Retina (tissue), 1 donor: ENCODE measurements at places on chromosomes 1 and 21.

DNA sequence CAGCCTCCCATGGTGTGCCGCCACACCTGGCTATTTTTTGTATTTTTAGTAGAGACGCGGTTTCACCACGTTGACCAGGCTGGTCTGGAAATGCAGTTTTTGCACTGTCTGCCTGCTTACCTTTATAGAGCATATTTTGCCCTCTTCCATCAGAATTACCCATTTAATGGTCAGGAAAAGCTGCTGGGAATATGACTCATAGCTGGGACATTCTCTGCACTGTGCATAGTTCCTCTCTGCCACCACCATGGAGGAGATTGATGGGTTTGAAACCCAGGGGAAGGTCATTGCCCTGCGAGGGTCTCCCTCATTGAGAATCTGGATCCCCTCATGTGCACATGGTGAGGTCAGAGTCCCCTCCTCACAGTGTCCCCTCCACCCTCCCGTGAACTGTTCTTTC lies 32.1 kb downstream of the MX1 start:
- DNase-seq = no peak

GRCh38 chr1:65064981-65065380 lies 83.0 kb upstream of the AK4 start:
- DNase-seq = no peak

GRCh38 chr1:228013131-228013934 lies 6.5 kb downstream of the WNT3A start:
- no peak for DNase-seq

DNA sequence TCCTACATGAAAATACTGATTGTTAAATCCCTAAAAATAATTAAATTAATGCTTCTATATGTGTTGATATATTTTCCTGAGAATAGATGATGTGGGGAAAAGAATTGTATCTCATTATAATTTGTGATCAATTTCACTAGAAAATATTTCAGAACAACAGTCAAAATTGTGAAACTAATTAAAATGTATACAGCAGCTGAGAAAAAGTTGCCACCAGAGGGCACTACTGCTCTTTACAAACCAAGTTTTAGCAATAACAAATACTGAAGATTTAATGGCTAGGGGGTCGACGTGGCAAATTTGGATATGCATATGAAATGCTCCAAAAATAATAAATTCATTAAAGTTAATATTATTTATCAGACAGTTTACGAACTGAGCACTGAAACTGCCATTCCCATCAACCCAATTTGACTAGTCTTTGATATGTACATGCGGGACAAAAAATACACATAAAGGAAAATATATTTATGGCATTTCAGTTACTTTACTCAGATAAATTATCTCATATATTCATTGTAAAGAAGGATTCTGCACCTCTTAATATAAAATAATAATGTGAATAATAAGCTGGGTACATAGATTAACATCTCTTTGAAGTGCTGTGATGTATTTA lies 96.3 kb upstream of the TMPRSS15 start:
- DNase-seq = no peak

- peak; percentile 9 for DNase-seq
Observed at GRCh38 chr1:171743081-171743870, 1.4 kb upstream of the VAMP4 start.

DNA sequence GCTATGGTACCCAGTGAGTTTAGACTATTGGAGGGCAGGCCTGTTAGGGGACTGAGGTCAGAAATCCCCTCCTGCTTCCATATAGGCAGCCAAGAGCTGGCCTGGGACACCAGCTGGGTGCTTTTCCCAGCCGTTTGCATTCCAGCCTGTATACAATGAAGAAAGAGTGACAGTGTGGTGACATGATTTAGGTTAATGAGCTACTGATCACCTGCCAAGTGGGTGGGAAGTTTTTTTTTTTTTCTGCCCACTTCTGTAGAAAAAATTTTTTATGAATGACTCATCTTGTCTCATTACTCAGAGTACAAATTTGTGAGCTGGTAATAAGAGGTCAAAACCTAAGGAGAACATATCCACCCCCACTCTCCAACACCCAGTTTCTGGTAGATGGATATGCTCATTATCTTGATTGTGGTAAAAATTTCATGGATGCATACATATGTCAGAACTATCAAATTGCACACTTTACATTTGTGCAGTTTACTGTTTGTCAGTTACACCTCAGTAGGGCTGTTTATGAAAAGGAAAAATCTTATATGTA lies 16.4 kb upstream of the CGN start:
- DNase-seq = peak; percentile 85

GRCh38 chr1:158049853-158050252 lies 56.4 kb downstream of the KIRREL1 start:
- no peak for DNase-seq

GRCh38 chr1:214857716-214858115 lies 224.8 kb upstream of the KCNK2 start:
- DNase-seq = no peak

GRCh38 chr21:42839271-42840231 lies 39.8 kb downstream of the WDR4 start:
- no peak for DNase-seq

GRCh38 chr1:234409328-234409727 lies 36.1 kb downstream of the COA6 start:
- DNase-seq = no peak

DNA sequence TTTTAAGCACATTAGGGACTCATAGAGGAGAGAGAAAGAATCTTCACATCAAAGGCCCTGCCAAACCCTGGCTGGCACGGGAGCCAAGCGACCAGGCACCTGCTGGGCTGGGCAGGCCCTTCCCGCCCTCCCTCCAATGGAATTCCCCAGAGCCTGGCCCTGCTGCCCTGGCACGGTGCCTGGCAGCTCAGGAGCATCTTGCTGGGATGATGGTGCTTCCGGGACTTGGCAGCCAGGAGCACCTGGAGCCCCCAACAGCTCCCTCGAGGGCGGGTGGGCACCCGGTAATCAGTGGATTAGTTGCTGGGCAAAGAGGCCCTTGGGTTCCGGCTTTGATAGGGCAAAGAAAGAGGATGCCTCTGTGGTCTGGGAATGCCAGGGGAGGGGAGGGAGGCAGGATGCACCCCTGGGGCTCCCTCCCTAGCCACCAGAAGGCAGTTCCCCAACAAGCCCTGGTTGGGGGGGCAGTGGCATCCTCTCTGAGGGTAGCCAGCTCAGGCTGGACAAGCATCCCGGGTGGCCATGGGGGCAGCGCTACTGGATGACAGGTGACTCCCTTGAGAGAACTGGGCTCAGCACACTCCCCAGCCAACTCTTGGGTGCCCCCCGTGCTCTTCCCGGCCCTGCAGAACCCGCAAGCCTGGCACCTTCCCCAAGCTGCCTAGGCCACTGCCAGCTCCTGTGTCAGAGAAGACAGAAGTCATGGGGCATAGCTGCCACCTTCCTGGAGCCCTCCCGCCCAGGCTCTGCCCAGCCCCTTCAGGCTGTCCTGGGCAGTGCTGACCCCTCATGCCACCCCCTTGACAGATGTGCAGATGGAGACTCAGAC lies 26.4 kb downstream of the KRTAP10-1 start:
- no peak for DNase-seq

DNA sequence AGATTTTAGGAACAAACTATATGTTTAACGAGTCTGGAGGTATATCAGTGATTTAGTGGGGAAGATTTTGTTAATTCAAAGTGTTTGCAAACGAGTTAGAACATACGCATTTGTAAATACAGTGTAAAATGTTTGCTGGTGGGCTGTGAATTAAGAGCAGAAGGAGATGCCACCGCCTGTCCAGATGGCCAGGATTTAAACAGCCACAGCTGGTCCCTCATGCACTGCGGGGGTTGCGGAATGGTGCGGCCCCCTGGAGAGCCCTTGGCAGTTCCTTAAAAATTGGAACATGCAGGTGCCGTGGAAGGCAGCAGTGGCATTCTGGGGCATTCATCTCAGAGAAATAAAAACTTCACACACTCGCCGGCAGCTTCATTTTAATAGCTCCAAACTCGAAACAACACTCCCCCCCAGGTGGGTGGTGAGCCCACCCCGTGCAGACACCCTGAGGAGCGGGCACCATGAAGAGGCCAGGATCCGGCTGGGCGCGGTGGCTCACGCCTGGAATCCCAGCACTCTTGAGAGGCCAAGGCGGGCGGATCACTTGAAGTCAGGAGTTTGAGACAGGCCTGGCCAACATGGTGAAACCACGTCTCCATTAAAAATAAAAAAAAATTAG lies 3.5 kb upstream of the C1orf159 start:
- no peak for DNase-seq

DNA sequence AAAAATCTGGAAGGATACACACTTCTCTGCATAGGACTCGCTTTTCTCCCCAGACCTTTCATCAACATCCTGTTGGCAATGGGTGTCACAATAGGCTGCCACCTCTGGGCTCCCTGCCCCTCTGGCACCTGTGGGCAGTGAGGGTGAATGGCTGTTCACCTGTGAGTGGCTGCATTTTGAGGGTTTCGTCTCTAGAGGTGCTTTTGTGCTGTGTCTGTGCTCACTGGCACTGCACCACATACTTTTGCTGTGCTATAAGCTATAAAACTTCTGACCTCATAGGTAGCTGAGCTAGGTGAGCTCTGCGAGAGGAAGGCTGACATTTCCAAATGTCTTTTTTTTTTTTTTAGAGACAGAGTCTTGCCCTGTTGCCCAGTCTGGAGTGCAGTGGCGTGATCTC lies 35.9 kb downstream of the SLC30A1 start:
- no peak for DNase-seq

GRCh38 chr1:24221246-24221645 lies 34.2 kb upstream of the IFNLR1 start:
- DNase-seq = no peak

- no peak for DNase-seq
Observed at GRCh38 chr1:79376106-79376505, 369.6 kb upstream of the ADGRL4 start.

- DNase-seq = no peak
Observed at GRCh38 chr21:22351076-22351475, 1352.9 kb downstream of the NCAM2 start.

DNA sequence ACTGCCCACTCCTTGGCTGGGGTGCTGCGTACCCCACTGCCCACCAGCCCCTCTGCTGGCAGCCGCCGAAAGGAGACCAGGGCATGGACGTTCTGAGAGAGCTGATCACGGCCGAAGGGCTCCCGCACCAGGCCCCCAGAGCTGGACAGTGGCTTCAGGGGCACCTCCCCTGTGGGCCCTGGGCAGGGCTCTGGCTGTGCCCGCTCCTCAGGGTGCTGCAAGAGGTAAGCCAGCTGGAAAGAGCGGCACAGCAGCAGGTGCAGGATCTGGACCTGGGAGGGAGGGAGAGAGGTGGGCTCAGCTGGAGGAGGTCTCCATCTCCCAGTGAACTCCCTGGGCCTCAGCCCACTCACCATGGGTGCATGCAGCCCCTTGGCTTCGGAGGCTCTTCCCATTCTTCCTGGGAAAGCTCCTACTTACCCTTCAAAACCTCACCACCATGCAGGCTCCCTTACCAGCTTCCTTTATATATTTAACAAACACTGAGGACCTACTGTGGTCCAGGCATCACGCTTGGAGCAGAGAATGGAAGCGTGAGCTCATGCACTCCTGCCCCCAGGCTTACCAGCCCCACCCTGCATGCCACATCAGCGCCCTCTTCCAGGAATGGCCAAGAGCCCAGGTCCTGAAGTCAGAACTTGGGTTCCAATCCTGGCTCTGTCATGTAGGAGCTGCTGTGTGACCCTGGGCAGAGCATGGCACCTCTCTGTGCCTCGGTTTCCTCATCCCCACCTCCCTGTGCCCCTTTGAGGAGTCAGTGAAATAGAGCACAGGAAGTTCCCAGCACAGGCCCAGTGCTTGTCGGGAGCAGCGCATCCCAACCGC lies 6.8 kb upstream of the KIF17 start:
- no peak for DNase-seq

- DNase-seq = no peak
Observed at GRCh38 chr1:21861602-21862429, 49.8 kb downstream of the LDLRAD2 start.

- DNase-seq = no peak
Observed at GRCh38 chr1:221678014-221678413, 63.9 kb downstream of the DUSP10 start.

GRCh38 chr1:155932487-155932886 lies 1.7 kb downstream of the KHDC4 start:
- no peak for DNase-seq

- DNase-seq = no peak
Observed at GRCh38 chr1:240018617-240019016, 73.1 kb upstream of the FMN2 start.

DNA sequence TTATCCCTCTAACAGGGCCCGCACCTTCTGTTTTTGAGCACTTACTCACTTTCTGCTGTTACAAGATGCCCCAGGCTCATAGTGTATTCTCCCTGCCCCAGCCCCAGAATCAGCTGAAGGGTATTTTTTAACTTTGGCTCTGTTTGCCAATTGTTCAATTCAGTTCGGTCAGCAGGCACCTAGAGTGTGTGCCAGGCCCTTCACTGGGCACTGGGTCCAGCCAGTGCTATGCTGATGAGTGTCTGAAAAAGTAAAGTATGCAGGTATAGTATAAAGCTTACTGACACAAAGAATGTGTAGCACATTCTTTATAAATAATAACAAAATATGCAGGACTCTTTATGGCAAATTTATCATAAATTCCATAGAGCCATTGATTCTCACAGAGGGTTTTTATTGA lies 35.0 kb downstream of the FHAD1 start:
- DNase-seq = no peak

- peak; percentile 69 for DNase-seq
Observed at GRCh38 chr1:107964336-107965109, 457 bp downstream of the VAV3 start.

- DNase-seq = no peak
Observed at GRCh38 chr1:185441605-185442004, 124.6 kb upstream of the IVNS1ABP start.

- DNase-seq = no peak
Observed at GRCh38 chr21:21631961-21632360, 633.8 kb downstream of the NCAM2 start.

DNA sequence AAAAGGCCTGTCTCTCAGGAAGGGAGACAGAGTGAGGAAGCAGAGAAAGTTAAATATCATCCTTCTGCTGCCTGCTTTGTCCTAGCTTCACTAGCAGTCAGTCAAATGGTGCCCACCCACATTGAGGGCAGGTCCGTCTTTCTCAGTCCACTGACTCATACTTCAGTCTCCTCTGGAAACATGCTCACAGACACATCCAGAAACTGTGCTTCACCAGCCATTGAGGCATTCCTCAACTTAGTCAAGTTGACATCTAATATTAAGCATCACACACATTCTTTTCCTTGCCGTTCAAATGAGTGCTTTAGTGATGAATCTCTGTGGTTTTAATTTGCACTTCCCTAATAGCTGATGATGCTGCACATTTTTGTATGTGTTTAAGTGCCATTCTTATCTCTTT lies 777.8 kb upstream of the PRMT6 start:
- DNase-seq = no peak

DNA sequence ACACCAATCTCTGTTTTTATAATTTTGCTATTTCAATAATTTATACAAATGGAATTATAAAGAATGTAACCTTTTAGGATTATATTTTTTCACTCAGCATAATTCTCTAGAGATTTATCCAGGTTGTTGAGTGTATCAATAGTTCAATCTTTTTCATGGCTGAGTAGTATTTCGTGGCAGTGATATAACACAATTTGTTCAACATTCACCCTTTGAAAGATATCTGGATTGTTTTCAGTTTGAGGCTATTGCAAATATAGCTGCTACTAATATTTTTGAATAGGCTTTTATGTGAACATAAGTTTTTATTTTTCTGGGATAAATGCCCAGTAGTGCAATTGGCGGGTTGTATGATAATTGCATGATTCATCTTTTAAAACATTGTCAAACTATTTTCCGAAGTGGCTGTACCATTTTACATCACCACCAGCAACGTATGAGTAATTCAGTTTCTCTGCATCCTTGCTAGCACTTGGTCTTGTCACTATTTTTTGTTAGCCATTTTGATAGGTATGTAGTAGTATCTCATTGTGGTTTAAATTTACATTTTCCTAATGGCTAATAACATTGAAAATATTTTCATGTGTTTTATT lies 55.6 kb upstream of the ABCD3 start:
- DNase-seq = no peak

- no peak for DNase-seq
Observed at GRCh38 chr1:26932531-26932930, 11.0 kb downstream of the NUDC start.
